ENCODE measurements at places on chromosomes 2 and 18. TPM values are rescaled to one million over a fixed set of nuclear protein-coding genes. Genes with fewer than 3 reads are reported as not detected.

ST8SIA3 gene
- 1.2 TPM for total RNA-seq

COL3A1 gene
- 458 TPM for total RNA-seq

RELCH gene
- total RNA-seq = 26.6 TPM

RPRM gene
- 0.53 TPM for total RNA-seq

NDUFV2 gene
- total RNA-seq = 120 TPM

KCNF1 gene
- 1.6 TPM for total RNA-seq

ALKAL2 gene
- total RNA-seq = 1.3 TPM

FOXI3 gene
- 0.60 TPM for total RNA-seq

OR6B2 gene
- total RNA-seq = not detected

BCL11A gene
- total RNA-seq = 32.0 TPM

- H3K27me3 ChIP-seq = no peaks in the 10 kb centered on the region
- no peak overlapping the region for H3K4me3 ChIP-seq
- no peak for DNase-seq
Measured at GRCh38 chr2:84160453-84160852, 298.6 kb downstream of the SUCLG1 start.

DNA sequence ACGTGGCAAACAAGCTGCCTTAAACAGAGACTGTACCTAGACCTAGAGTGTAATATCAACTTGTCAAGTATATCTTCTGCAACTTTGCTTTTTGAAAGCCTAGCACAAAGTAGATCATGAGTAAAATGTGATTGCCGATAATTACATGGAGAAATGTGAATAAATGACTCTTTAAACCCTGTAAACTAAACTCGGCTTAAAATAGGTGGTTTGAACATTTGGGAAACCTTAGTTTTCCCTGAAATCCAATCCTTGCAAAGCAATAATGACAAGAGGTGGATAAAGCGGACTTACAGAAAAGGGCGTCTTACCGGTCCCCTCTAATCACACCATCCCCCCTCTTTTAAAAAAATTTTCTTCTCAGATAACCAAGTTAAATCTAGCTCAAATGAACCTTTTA is 549 bp upstream of the PSMD14 start:
- H3K27me3 ChIP-seq = no peaks in the 10 kb centered on the region
- H3K4me3 ChIP-seq = peak overlapping the region; percentile 97
- H3K27ac ChIP-seq = peak overlapping the region; percentile 96

DNA sequence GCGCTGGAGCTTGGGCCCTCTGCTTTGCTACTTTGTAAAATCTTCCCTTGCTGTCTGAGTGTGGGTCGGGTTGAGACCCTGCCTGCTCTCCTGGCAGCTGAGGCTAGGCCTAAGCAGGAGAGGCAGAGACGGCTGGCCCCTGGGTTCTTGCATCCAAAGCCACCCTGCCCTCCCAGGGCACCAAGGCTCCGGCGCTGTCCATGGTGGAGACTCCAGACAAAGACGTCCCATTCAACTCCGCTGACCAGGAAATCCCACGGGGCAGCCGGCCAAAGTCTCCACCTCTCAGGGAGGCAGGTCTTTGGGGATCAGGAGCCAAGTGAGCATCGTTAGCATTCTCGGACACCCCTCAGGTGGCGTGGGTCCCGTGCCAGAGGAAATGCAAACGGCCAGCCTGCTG is 2.6 kb upstream of the PRLH start:
- H3K4me3 ChIP-seq = no peak overlapping the region
- no peaks in the 10 kb centered on the region for H3K36me3 ChIP-seq
- peak; percentile 27 for DNase-seq
- no peak overlapping the region for H3K27ac ChIP-seq
- no peaks in the 10 kb centered on the region for H3K27me3 ChIP-seq

DNA sequence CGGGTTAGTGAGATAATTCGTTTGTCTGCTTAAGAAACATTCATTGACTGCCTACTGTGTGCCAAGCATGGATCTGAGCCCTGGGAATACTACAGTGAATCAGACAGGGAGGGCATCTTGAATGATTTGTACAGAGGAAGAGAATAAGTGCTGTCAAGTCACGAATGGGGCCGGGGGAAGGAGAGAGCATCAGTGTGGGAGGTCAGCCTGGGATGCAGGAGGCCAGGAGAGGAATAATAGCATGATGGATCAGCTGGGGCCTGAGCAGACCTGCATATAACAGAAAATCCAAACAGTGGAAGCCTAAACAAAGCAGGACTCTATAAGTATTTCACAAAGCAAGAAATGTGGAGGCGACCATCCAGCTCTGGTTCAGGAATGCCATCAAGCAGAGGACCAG is 55.4 kb upstream of the PAX8 start:
- no peak overlapping the region for H3K27ac ChIP-seq
- DNase-seq = no peak

GRCh38 chr2:105744091-105744908 is 412 bp upstream of the NCK2 start:
- H3K27me3 ChIP-seq = no peaks in the 10 kb centered on the region
- H3K36me3 ChIP-seq = no peaks in the 10 kb centered on the region

DNA sequence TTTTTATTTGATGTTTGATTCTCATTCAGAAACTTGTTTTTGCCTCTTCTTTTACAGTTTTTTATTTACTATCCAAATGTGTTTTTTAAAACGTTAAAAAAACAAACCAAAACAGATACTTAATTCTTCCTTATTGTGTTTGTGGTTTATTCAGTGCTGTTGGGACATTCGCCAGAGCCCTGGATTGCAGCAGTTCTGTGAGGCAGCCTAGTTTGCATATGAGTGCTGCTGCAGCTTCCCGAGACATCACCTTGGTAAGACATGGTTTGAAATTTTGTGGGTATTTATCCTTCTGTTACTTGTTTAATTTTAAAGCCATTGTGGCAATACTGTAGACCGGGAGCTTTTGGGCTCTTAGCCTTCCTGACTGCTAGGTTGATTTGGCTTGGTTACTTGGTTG is 91.2 kb downstream of the MTA3 start:
- H3K4me1 ChIP-seq = no peaks in the 10 kb centered on the region
- DNase-seq = peak; percentile 22
- no peak overlapping the region for H3K27ac ChIP-seq
- no peaks in the 10 kb centered on the region for H3K27me3 ChIP-seq
- no peak overlapping the region for H3K4me3 ChIP-seq
- no peaks in the 10 kb centered on the region for H3K36me3 ChIP-seq

GRCh38 chr2:194567661-194568017 is 1089.4 kb upstream of the SLC39A10 start:
- no peak overlapping the region for H3K27ac ChIP-seq
- H3K27me3 ChIP-seq = no peaks in the 10 kb centered on the region
- H3K4me3 ChIP-seq = no peak overlapping the region
- no peak for DNase-seq
- H3K4me1 ChIP-seq = no peaks in the 10 kb centered on the region

DNA sequence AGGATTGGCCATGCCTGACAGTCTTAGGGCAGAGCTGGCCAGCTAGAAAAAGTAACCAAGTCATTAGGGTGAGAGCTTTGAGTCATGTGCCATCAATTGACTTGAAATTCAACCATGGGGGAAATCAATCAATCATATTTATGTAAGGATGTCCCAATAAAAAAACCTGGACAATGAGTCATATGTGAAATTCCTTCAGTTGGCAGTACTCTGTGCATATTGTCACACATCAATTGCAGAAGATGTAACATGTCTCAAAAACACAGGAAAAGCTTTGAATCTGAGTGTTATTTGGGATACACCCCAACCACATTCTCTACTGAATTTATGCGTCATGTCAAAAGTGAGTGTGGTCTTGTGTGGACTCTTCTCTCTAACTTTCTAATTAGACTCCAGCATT is 1004.1 kb upstream of the NRXN1 start:
- no peak overlapping the region for H3K4me3 ChIP-seq
- H3K27me3 ChIP-seq = no peaks in the 10 kb centered on the region
- DNase-seq = no peak
- H3K4me1 ChIP-seq = no peaks in the 10 kb centered on the region
- no peak overlapping the region for H3K27ac ChIP-seq
- H3K36me3 ChIP-seq = no peaks in the 10 kb centered on the region

GRCh38 chr2:23838581-23838980 is 88.3 kb downstream of the ATAD2B start:
- no peaks in the 10 kb centered on the region for H3K36me3 ChIP-seq
- H3K4me1 ChIP-seq = no peaks in the 10 kb centered on the region
- H3K4me3 ChIP-seq = no peak overlapping the region

DNA sequence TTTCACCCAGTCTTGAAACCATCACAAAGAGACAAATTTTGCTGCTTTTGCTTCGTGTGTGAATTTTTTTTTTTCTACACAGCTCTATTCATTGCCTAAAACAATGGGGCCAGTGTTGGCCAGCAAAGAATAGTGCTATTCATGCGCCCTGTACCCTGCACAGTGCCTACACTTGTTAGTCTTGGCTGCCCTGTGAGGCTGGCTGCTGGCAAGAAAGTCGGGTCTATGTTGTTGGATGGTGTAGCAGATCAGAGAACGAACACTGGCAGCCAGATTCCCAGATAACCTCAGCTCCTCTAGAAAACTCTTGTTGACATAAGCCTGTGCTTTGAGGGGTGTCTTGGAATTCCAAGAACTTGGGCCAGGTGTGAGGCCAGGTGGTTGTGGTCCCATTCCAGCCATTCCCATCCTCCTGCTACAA is 455.7 kb upstream of the TCF4 start:
- DNase-seq = peak; percentile 3
- H3K4me3 ChIP-seq = no peak overlapping the region
- H3K27ac ChIP-seq = no peak overlapping the region
- H3K27me3 ChIP-seq = no peaks in the 10 kb centered on the region
- H3K36me3 ChIP-seq = no peaks in the 10 kb centered on the region

- no peak overlapping the region for H3K27ac ChIP-seq
- no peaks in the 10 kb centered on the region for H3K36me3 ChIP-seq
- DNase-seq = no peak
- H3K27me3 ChIP-seq = no peaks in the 10 kb centered on the region
- H3K4me3 ChIP-seq = no peak overlapping the region
- H3K4me1 ChIP-seq = no peaks in the 10 kb centered on the region
Measured at GRCh38 chr2:229350117-229350805, 79.2 kb upstream of the PID1 start.

DNA sequence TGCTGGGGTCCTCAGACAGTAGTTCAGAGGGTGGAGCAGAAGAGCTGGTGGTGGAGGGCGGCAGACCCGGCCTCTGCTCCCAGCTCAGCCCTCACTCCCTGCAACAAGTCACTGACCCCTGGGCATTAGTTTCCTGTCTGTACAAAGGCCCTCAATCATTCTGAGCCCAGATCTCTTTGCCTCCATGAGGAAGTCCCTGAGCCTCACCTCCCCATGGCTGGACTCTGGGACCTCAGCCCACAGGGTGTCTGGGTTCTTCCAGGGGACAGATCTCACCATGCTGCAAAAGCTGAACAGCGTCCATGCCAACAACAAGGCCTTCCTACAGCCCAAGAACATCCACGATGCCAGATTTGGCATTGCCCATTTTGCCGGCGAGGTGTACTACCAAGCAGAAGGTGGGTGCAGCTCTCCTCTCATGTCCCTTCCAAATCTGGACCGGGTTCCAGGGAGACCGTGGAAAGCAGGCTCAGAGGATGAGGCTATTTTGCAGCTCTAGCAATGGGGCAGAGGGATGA is 49.1 kb downstream of the MYO7B start:
- H3K27ac ChIP-seq = no peak overlapping the region
- no peak overlapping the region for H3K4me3 ChIP-seq
- H3K27me3 ChIP-seq = no peaks in the 10 kb centered on the region

- H3K4me3 ChIP-seq = no peak overlapping the region
- peaks cover 21% of the 10 kb centered on the region for H3K4me1 ChIP-seq
- peaks cover 2% of the 10 kb centered on the region for H3K27me3 ChIP-seq
- no peak for DNase-seq
- H3K27ac ChIP-seq = no peak overlapping the region
Measured at GRCh38 chr2:8538531-8538930, 143.3 kb upstream of the ID2 start.

GRCh38 chr18:31478688-31479087 is 19.3 kb upstream of the DSG2 start:
- H3K27ac ChIP-seq = no peak overlapping the region
- no peaks in the 10 kb centered on the region for H3K36me3 ChIP-seq
- DNase-seq = no peak
- no peak overlapping the region for H3K4me3 ChIP-seq
- H3K4me1 ChIP-seq = no peaks in the 10 kb centered on the region

DNA sequence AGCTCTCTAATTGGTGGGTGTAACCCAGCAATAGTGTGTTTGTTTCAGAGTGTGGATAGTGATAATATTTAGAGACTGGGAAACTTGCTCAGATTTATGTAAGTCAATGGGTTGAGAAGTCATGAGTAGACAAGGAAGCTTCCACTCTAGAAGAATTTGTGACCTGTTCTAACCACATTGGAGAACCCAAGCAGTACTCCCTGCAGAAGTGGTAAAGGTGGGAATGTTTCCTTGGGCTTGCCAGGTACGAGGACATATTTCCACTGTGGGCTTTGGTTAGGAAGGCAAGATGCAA is 350.4 kb downstream of the THSD7B start:
- H3K27me3 ChIP-seq = no peaks in the 10 kb centered on the region
- no peak overlapping the region for H3K27ac ChIP-seq
- H3K36me3 ChIP-seq = no peaks in the 10 kb centered on the region
- H3K4me3 ChIP-seq = no peak overlapping the region
- no peak for DNase-seq

- no peaks in the 10 kb centered on the region for H3K36me3 ChIP-seq
- H3K4me3 ChIP-seq = no peak overlapping the region
- DNase-seq = no peak
- H3K27ac ChIP-seq = no peak overlapping the region
- no peaks in the 10 kb centered on the region for H3K4me1 ChIP-seq
- no peaks in the 10 kb centered on the region for H3K27me3 ChIP-seq
Measured at GRCh38 chr2:42510191-42510590, 16.4 kb upstream of the KCNG3 start.

DNA sequence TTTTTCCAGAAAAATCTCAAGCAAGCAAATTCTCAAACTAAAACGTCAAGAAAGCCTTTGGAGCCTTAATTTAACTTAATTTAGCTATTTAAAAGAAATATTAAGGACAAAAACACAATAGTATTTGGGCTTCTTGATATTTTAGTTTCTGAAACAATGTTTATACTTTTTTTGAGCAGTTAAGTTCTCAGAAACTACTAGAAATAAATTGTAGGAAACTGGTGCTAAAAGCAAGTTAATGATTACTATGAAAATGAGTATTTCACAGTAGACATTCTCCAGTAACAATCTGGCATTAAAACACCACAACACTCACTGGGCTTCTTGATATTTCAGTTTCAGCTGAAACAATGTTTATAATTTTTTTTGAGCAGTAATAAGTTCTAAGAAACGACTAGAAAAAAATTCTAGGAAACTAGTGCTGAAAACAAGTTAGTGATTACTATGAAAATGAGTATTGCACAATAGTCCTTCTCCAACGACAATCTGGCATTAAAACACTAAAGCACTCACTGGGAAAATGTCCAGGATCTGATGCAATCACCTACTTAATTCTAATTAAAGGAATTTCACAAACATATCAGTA is 45.1 kb downstream of the TRAK2 start:
- no peak overlapping the region for H3K4me3 ChIP-seq
- DNase-seq = peak; percentile 71
- peaks cover 9% of the 10 kb centered on the region for H3K4me1 ChIP-seq
- H3K36me3 ChIP-seq = peaks cover 8% of the 10 kb centered on the region
- no peak overlapping the region for H3K27ac ChIP-seq
- no peaks in the 10 kb centered on the region for H3K27me3 ChIP-seq

GRCh38 chr18:49691177-49691608 is 122.1 kb downstream of the ACAA2 start:
- H3K4me1 ChIP-seq = peaks cover 21% of the 10 kb centered on the region
- H3K27me3 ChIP-seq = no peaks in the 10 kb centered on the region
- peak overlapping the region; percentile 97 for H3K27ac ChIP-seq
